ENCODE measurements at places on chromosomes 3 and 15. TPM values are rescaled to one million over a fixed set of nuclear protein-coding genes. Genes with fewer than 3 reads are reported as not detected.

The STRIT1 gene
- total RNA-seq: 0.82 TPM

The CD276 gene
- 24.9 TPM for total RNA-seq

The ITGA11 gene
- total RNA-seq: 2.0 TPM

The MAP6D1 gene
- 3.3 TPM for total RNA-seq

The PRSS50 gene
- total RNA-seq: not detected

GRCh38 chr15:68983961-68984481 is 30.5 kb upstream of the NOX5 start:
- DNase-seq: no peak

GRCh38 chr3:132787616-132788300 is 65.5 kb upstream of the NPHP3 start:
- no peak for DNase-seq

DNA sequence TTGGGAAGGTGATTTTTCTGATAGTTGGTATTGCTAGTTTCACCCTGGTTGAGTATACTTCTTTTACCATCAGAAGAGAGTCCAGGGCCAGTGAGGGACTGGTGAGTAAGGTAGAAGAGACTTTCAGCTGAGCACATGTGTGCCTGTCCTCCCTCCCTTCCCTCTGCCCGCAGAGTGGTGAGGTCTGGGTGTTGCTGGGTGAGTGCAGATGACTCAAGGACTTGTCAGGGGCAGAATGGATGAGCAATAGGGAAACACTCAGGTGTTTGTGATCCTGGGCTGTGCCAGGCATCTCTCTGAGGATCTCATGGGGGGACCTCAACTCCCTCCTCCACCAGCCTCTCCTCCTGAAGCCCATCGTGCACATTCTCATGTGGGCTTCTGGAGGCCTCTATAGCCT is 76.0 kb upstream of the GSK3B start:
- DNase-seq: no peak

DNA sequence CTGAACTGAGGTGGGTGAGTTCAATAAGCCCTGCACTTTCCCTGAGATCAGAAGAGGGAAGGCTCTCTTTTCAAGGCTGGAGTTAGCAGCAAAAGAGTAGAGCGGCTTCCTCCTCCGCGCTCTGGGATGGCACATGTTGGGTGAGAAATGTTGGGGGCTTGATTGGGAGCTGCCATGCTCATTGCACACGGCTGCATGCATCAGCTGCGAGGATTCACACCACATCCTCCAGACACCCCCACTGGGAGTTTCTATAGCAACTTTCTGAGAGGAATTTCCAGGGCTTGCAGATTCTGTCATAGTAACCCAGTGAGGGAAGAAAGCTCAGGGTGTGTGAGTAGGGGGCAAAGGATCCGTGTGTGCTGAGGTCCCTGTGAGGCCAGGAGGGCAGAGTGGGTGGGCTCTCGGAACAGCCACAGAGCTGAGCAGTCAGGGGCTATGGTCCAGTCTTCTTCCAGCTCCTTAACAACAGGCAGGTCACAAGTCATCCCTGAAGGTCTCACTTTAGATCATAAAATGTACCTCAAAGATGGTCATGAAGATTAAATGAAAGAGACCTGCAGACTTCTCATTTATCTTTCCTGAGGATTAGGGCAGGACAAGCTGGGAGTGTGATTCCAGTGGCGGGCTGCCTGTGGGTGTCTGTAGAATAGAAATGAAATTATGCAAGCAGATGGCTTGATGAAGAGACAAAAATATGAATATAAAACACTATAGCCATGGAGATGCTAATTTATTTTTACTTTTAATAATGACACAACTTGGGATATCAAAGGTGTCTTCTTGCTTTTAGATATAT is 75.7 kb upstream of the CHRNA7 start:
- DNase-seq: no peak

DNA sequence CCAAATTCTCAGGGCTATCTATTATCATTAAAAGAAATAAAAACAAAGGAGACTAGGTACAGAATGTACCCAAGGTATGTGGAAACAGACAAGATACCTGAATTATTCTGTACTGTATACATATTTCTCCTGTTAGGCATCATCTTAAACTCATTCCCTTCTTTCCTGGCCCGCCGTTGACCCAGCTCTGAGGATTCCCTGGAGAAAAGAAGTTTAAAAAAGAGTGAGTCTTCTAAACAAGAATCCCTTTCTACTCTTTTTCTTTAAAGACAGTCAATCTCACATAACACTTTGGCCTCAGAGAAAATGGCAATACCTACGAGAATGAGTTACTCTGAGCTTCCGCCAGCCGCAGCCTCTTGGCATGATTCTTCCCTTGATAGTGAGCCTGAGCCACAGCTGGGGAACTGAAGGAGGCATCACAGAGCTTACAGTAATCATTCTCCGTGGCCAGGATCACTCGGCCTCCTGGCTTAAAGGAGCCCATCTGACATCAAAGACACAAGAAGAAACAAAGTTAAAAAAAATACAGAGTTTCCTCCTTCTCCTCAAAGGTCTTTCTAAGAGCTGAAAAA is 44.2 kb downstream of the ZMAT3 start:
- DNase-seq: no peak

DNA sequence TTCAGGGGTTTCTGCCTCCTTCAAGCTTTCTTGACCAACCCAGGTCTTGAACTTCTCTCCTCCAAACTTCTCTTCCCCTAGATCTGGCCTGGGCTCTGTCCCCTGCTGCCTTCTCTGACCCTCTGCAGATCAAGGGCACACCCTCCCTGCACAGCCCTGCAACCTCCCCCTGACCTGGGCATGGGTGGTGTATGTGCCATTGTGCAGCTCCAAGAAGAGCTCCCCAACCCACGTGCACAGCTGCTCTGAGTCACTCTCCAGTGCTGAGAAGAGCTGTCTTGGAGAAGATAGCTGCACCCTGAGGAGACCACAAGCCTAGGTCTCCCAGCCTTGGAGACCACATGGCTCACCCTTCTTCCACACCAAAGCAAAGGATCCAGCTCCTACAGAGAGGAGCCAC is 8.0 kb downstream of the MAN2C1 start:
- no peak for DNase-seq

DNA sequence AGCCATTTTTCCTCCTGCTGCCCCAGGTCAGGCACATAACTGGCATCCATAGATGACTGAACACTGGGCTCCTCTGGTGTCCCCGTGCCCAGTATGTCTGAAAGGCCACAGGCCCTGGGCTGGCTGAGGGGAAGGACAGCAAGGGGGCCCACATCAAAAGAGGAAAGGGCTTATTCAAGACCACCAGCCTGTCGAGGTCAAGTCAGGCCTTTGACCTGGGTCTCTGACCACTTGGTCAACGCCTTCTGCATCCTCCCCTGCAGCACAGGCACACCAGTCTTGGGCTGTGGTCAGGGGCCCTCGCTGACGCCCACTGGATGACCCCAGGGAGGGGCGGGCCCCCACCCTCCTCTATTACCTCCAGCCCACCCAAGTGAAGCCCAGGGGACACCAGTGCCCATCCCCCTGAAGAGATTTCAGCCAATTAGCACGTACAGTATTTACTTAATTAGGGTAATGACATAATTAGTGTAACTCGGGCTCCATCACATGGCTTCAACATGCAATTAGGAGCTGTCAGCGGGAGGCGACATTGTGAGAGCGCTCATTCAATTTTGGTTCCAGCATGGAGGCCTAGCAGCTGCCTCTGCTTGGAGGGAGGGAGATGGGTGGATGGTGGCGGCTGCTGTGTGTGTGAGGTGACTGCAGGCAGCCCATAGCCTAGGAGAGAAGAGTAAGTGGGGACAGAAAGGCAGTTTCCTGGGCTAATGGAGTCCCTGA is 13.5 kb upstream of the DNAH1 start:
- DNase-seq: no peak

- DNase-seq: no peak
These were observed 10.0 kb downstream of the ATP13A3 start for GRCh38 chr3:194476784-194477183.

DNA sequence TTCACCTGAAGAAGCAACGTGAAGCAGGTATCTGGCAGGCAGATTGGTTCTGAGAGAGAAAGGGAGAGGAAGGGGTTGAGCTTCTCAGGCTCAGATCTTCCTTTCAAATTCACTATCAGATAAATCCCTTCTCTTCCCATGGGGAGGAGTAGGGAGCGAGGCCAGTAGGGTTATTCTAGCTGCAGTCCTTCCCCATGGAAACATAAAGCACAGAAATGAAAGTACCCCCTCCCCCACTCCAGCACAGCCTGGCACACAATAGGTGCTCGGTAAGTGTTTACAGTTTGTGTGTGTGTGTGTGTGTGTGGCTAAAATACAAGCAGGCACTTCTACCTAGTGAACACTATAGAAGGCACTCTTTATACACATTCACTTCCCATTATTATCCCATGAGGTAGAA is 20.8 kb upstream of the VPS8 start:
- no peak for DNase-seq
